Adipocyte (in vitro differentiated cells): ENCODE measurements at places on chromosomes 1 and 21.

DNA sequence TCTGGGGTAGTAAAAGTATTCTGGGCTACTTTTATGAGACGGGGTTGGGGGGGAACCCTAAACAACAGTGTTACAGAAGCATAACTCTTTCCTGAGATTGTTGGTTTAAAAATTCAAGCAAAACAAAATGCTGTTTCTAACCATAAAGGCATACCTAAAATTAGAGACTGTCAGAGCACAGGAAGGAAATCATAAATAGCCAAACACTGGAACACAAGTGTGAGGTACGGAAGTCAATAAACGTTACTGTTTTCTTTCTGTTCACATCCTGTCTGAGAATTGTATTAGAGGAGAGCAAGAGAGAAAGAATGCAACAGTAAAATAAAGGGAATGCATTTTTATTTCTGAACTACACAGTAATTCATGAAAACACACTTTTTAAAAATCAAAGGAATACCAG lies 42.8 kb upstream of the IL12RB2 start:
- DNase-seq, result no peak

- DNase-seq, result no peak
Measured at GRCh38 chr21:41630917-41631316, 123.0 kb upstream of the TMPRSS2 start.

- no peak for DNase-seq
Measured at GRCh38 chr1:97159342-97159741, 437.8 kb downstream of the PTBP2 start.

DNA sequence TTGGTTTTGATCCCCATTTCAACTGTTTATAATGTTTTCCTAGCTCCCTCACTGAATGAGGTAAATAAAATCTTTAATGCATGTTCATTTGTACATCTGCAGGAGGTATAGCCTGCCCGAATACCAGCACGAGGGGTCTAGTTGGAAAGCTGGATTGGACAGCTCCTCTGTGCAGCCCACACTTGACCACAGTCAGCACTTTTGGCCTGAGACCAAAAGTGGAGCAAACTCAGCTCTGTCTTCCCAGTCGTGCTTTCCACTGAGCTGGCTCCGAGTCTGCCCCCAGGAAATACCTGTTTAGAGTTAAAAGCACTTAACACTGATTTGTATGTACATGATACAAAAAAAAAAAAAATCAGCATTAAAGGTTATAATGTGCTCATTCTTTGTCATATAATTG lies 224.4 kb downstream of the DSCAM start:
- DNase-seq, result peak; percentile 4

GRCh38 chr1:232951180-232951579 lies 769 bp downstream of the NTPCR start:
- peak; percentile 24 for DNase-seq

GRCh38 chr1:62906428-62906886 lies 122.5 kb downstream of the ATG4C start:
- DNase-seq, result peak; percentile 35

GRCh38 chr1:111976332-111976731 lies 13.1 kb downstream of the KCND3 start:
- no peak for DNase-seq

GRCh38 chr1:36864182-36864822 lies 170.0 kb downstream of the GRIK3 start:
- DNase-seq, result no peak

DNA sequence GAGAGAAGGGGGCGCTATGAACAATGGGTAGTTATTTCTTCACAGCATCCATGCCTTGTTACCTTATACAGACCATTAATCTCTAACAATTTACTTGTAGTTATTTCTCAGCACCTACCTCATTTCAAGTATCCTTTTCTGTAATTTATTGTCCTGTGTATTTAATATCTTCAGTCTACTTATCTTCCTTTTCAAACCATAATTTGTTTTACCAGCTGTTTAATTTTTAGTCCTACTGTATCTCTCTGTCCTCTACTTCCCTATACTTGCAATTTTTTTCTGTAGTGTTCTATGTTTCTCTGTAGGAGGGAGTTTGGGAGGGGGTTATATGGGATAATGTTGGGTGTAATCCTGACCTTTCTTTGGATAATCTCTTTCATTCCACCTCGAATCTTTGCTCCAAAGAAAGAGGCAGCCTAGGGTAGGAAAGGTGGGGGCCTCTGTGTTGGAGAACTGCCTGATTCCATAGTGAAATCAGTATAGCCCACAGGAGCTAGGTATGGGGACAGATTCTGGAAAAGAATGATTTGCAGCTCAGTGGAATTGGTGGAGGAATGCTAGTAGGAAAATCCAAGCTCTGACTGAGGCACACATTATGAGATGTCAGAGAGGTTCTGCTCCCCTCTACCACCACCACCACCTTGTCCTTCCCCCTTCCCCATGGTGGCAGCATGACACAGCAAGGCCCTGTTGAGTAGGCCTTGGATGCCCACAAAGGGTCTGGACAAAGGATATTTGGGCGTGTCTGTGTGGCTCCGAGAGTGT lies 642 bp downstream of the MLLT11 start:
- DNase-seq, result peak; percentile 42

DNA sequence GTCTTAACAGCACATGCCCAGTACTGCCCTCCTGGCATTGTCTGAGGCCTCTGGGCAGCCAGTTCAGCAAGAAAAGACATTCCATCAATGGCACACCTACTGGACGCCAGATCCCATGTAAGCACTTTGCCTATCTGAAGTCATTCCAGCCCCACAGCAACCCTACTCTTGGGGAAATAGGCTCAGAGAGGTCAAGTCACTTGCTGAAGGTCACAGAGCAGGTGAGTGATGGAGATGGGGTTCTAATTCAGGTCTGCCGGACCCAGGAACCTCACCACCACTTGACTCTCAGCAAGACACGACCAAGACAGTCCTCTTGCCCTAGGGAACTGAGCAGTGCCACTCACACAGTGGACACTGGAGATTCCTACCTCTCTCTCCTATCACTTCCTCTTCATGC lies 79.4 kb downstream of the PAX7 start:
- DNase-seq, result no peak

DNA sequence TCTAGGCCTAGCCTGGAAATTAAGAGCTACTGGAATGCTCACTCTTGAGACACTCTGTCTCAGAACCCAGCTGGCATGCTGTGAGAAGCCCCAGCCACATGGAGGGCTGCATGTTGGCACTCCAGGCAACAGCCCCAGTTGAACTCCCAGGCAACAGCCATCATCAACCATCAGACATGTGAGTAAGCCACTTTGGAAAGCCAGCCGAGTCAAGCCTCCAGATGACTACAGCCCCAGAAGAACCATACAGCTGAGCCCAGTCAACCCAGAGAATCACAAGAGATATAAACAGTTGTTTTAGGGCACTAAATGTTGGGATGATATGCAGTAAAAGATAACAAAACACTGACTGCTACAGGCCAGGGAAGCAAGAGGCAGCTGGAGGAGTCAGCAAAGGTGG lies 17.7 kb upstream of the MAN1C1 start:
- DNase-seq, result no peak

DNA sequence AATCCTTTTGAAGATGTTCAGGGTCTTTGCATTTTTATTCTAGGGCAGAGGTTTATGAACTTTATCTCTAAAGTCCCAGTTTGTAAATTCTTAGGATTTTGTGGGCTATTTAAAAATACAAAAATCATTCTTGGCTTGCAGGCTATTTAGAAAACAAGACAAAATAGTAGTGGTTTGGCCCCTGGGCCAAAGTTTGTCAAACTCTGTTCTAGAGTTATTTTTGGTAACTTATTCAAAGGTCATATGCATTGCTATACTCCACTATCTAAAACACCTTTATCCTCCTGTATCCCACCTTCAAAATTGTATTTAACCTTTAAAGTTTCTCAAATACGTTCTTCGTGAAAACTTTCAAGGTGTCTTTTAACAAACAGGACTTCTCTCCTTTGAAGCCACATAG lies 75.5 kb upstream of the LRRC53 start:
- DNase-seq, result no peak

- DNase-seq, result peak; percentile 47
Measured at GRCh38 chr21:28444557-28444956, 548.1 kb downstream of the LTN1 start.

GRCh38 chr1:193019442-193020026 lies 39.6 kb downstream of the UCHL5 start:
- peak; percentile 86 for DNase-seq

- DNase-seq, result no peak
Measured at GRCh38 chr1:41492341-41492848, 7.9 kb upstream of the EDN2 start.

DNA sequence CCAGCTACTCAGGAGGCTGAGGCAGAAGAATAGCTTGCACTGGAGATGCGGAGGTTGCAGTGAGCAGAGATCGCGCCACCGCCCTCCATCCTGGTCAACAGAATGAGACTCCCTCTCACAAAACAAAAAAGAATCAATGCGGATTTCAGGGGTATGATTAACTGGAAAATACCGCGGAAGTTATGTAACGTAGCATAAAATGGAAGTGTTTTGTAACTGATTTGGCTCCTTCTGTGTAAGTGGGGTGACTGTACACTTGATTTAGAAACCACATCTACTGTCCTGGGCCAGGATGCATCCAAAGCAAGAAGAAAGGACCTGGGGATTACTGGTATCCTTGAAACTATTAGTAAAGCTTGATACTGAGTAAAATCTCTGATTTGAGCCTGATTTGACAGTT lies 3.1 kb upstream of the VAMP4 start:
- no peak for DNase-seq

DNA sequence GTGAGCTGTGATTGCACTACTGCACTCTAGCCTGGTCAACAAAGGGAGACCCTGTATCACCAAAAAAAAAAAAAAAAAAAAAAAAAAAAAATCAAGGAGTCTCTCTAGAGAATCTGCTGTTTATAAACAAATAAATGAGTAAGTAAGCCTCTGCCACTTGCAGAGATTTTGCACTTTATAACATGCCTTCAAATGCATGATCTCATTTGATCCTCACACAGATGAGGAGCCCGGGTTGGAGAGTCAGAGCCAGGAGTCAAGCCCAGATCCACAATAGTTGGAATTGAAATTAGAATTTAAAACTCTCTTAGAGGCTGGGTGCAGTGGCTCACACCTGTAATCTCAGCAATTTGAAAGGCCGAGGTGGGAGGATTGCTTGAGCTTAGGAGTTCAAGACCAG lies 4.0 kb downstream of the PRELP start:
- DNase-seq, result peak; percentile 13

DNA sequence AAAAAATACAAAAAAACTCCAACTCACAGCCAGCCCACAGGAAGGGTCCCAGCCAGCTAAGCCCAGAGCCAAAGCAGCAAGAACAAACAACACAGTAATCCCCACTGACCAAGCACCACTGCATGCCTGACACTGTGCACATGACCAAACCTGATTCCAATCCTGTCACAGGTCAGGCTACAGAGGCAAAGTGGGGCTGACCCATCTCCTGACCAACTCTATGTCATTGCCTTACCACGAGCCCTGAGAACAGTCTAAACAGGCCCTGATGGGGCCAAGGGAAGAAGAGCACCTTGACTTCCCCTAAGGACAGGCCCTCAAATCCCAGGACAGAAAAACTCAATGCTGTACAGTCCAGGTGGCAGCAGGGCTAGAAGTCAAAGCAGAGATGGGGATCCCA lies 2.4 kb downstream of the LSS start:
- DNase-seq, result no peak

DNA sequence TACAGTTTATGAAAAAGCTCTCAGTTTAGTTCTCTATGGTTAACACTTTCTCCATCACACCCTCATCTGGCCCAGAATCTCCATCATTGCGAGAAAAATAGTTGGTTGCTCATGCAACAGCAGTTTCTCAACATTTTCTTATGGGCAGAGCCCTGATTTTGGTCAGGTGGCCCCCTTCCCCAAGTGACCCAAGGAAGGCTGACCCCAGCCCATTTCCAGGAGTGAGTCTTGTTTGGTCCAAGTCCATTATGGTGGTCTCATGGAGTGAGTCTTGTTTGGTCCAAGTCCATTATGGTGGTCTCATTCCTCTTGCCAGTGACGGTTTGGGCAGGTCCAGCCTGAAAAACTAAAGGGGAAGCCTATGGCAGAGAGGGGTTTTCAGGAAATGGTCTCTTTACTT lies 1.5 kb upstream of the TRIM62 start:
- no peak for DNase-seq

GRCh38 chr1:37391211-37392011 lies 83.0 kb upstream of the ZC3H12A start:
- no peak for DNase-seq

DNA sequence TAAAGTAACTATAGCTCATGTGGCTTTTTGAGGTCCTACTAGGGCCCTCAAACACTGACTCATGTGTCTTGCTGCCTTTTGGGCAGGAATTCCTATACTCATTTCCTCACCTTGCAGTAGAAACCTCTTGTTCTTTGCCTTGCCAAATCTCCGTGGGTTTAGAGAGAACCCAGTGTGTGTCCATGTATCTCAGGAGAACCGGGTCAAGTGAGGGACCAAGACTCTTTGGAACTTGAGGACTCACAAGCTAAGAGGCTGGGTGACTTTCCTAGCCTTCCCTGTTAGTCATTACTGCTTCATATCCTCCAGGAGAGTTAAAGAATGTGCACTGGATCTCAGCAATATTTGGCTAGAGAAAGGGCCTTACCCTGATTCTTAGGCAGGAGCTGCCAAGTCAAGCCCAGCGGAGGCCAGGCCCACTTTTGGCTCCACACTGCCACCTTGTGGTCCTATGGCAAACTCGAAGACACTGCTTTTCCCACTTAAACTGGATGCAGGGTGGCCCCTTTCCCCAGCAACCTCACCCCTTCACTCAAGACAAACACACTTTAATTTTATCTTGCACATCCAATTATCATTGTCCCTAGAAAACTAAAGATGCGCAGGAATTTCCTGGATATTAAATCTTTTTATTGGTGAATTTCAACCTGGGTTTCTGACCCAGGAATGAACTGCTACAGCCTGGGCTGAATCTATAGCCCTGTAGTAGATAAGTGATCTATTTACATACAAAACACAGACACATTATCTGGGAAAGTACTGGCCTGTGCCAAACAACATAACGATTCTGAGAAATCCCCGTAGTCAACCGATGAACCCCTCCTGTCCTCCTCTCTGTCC lies 10.6 kb downstream of the AVPR1B start:
- DNase-seq, result peak; percentile 93

DNA sequence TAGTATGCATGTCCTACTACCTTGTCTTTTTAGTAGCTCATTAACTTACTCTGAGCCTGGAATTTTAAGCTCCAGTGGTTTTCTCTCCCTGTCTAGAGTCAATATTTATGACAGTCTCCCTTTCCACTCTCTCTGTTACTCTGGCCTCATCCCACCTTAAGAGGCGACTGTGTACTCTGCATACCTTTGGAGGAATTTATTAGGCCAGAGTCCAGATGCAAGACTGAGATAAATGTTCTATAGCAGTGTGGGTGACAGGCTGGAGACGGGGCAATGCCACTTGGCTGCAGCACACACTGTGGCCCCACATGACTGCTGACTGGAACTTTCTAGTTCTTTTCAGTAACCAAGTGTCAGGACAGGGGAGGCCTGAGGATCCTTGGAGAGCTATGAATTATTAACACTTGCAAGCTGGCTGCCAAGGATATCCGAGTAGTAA lies 4.1 kb upstream of the PDZK1 start:
- no peak for DNase-seq

- no peak for DNase-seq
Measured at GRCh38 chr1:232357416-232357815, 272.5 kb downstream of the SIPA1L2 start.

- DNase-seq, result peak; percentile 96
Measured at GRCh38 chr21:28421716-28422524, 570.8 kb downstream of the LTN1 start.
